ENCODE measurements at places on chromosomes 7 and 10.

DNA sequence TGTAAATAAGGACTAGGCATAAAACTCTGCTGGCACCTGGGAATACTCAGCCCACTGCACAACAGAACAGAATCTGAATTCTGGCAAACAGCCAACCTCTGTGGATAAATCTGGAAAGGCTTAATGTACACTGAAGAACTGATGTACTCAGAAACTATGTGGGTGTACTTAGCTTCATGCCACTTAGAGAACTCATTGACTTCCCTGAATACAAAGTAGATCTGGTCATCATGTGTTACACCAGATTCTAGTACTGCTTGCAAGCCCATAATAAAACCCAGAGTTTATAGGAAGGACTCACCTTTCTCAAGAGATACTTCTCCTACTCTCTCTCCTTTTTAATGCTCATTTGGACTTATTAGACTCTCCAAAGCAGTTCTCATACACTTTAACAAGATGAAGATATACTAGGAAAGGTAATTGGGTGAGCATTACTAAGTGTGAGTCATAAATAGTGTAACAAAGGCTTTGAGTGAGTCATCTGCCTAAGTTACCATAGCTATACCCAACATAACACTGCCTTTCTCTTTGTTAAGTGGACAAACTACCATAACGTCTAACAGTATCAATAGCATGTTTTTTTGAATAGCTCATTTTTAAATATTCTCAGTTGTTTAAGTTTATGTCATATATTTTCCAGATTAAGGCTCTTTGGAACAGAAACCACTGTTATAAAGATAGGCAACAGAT lies 309.1 kb downstream of the MDFIC start:
- no peaks in the 10 kb centered on the region for H3K27me3 ChIP-seq
- no peaks in the 10 kb centered on the region for H3K4me1 ChIP-seq
- H3K27ac ChIP-seq: no peak overlapping the region
- no peaks in the 10 kb centered on the region for H3K36me3 ChIP-seq

DNA sequence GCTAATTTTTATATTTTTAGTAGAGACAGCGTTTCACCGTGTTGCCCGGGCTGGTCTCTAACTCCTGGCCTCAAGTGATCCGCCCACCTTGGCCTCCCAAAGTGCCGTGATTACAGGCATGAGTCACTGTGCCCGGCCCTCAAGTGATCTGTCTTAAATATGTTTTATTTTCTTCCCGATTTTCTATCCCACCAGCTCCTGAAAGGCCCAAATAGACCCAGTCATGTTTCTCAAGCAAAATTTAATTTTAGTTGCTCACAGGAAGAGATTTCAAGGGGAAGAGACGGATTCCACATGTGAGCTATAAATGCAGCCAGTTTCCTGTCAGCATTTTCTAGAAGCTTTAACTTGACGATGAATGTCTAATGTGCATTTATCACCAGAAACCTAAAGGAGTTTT lies 12.0 kb downstream of the DENND10 start:
- H3K4me1 ChIP-seq: peaks cover 20% of the 10 kb centered on the region
- no peaks in the 10 kb centered on the region for H3K27me3 ChIP-seq
- H3K27ac ChIP-seq: no peak overlapping the region
- DNase-seq: no peak
- H3K4me3 ChIP-seq: no peak overlapping the region
- H3K36me3 ChIP-seq: peaks cover 9% of the 10 kb centered on the region

- H3K27ac ChIP-seq: no peak overlapping the region
- H3K27me3 ChIP-seq: no peaks in the 10 kb centered on the region
- DNase-seq: no peak
- H3K4me3 ChIP-seq: no peak overlapping the region
These were observed 120.8 kb downstream of the TNS3 start for GRCh38 chr7:47461161-47461560.

DNA sequence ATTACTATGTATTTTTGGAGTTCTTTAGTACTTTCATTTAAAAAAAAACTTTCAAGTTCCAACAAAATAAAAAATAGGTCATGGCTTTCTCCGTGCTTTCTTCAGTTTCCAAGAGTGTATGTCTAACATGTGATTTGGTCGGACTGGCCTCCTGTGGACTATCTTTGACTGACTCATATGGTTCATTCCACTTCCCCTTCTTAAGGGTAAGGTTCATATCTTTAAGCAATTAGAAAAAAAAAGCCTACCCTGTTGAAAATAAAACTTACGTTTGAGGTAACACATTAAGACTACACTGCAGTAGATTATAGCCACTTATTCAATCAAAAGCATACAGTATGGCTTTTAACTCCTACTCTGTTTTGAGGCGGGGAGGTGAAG lies 112.8 kb upstream of the AHR start:
- H3K4me3 ChIP-seq: no peak overlapping the region
- DNase-seq: peak; percentile 59
- H3K27ac ChIP-seq: no peak overlapping the region
- no peaks in the 10 kb centered on the region for H3K36me3 ChIP-seq
- H3K27me3 ChIP-seq: no peaks in the 10 kb centered on the region

DNA sequence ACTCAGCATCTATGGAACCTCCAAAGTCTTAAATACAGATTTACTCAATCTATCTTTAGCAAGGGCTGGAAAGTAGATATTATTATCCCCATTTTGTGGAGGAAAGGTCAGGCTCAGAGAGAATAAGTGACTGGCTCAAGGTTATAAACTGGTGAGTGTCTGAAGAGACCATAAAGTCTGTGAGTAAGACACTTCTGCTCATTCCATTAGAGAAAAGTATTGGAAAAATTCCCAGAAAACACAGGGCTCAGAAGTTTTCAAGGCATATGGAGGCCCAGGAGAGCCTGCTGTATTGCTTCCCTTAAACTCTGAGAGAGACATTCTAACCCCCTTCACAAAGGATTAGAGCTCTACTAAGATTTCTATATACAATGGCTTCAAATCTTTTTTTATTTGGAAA lies 134.8 kb downstream of the PCDH15 start:
- H3K27ac ChIP-seq: no peak overlapping the region
- H3K36me3 ChIP-seq: no peaks in the 10 kb centered on the region
- no peak for DNase-seq
- no peaks in the 10 kb centered on the region for H3K4me1 ChIP-seq
- no peaks in the 10 kb centered on the region for H3K27me3 ChIP-seq

Data from common myeloid progenitor, CD34-positive (primary cell).